ENCODE measurements at places on chromosomes 7 and 10.

GRCh38 chr7:2515424-2516193, 4.0 kb upstream of the LFNG start:
- no peak for DNase-seq

DNA sequence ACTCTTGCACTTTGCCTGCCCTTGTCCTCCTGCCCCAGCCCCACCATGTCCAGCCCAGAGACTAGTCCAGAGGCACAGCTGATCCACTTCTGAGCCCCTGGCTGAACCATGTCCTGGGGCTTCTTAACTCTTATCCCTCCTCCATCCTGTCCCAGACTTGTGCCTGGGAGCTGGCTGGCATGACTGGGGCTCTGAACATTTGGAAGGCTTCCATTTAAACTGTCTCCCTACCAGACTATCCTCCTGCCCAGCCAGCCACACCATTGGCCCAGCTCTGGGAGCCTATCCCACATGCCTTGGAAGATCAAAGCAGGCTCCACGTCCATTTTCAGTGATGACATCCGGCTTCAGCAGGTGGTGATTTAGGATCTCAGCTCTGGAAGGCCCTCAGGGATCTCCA, 57.4 kb downstream of the FAM241B start:
- DNase-seq = no peak

- DNase-seq = no peak
Observed at GRCh38 chr10:21508706-21509331, 16.7 kb downstream of the SKIDA1 start.

DNA sequence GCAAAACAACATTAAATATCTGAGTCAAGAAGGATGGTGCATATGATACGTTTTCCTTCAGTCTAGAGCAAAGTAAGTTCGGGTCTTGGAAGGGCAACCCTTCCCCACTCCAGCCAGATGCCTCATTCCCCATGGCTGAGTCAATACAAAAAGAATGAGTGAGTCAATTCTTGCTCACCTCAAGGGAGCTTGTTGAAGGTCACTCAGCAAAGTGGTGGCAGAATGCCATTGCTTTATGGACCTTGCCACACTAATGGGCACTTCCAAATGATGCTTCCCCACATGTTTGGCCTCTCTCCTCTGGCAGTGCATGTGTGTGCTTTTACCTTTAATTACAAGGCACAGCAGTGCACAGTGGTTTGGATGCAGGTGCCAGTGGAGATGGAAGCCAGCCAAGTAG, 296.5 kb downstream of the SORCS3 start:
- DNase-seq = no peak

GRCh38 chr7:158468700-158469296, 118.8 kb downstream of the PTPRN2 start:
- DNase-seq = no peak

DNA sequence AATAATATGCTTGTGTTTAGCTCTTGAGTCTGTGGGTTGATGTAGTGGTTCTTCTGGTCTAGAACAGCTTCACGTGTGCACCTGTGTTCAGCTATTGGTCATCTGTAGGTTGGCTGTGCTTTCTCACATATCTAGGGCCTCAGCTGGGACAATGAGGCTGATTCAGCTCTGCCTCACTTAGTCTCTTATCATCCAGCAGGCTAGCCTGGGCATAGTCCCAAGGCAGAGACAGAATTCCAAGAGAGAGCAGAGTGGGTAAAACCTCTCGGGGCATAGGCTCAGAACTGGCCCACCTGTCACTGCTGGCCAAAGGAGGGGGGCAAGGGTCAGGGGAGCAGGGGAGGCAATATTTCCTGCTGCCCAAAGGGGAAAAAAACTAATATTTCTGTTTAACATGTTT, 32.0 kb upstream of the MXI1 start:
- DNase-seq = no peak

DNA sequence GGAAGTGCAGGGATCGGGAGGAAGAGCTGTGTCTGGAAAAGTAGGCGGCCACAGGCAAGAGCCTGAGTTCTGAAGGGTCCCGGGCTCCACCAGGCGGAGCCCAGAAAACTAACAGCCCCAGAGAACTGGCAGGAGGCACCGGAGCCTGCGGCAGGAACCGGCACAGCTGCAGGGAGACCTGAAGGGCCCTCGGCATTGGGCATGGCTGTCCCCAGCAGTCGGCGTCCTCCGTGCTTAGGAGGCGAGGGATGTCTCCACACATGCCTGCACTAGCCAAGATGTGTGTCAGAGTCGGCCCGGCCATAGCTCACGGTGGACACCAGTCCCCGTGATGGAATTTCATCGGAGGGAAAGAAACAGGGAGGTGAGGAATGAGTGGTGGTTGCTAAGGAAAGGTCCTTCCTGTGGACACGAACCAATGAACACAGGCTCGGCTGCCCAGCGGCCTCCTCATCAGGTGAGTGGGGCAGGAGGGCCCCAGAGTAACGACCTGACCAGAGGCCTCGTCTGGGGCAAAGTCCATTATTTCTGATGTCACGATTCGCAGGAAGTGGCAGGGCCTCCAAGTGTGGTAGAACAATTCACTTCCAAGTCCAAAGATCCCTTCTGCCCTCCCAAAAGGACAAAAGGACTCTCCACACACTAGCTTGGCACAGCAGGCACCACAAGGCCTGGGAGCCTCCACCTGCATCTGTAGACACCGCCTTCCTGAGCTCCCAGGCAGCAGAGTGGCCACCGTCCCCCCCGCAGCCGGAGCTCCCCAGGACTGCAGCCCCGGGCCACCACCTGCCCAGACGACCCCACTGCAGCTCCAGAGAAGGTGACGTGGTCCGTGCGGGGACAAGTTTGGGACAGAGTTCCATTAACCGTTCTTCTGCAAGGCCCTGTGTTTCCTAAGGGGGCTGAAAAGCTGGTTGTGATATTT, 444.2 kb downstream of the PTPRN2 start:
- no peak for DNase-seq

Measured in COLO829 (cell line).